ENCODE measurements at places on chromosomes 5 and 9.

DNA sequence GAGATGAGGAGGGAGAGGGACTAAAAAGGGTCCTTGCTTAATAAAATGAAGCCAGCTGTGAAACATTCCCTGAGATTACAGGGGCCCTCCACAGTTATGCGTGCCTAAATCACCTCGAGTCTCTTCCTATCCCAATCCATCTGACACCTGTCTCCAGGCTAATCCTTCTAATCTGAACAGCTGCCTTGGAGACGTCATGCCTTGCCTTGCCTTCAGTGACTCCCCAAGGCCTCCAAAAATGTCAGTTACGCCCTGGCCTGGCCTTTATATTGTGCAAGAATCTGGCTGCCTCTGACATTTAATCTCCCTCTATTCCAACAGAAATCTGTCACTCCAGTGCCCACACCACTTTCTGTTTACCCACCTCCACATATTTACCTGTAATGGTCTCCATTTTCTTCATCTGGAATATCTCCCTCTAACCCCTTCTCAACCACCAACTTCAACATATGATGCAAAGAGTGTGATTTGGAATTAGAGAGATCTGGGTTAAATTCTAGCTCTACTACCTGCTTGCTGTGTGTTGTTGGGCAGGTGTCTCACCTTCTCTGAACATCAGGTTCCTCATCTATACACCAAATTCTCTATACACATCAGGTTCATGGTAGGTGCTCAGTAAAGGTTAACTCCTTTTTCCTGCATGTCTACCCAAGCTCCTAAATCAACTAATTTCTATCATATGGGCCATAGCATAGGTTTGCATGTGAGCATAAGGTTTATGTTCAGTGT, 57.9 kb downstream of the PTCD2 start:
- DNase-seq = no peak

GRCh38 chr9:127897193-127897692, 2.2 kb downstream of the ST6GALNAC6 start:
- peak; percentile 51 for DNase-seq

GRCh38 chr9:86909388-86909787, 37.9 kb downstream of the GAS1 start:
- DNase-seq = no peak

DNA sequence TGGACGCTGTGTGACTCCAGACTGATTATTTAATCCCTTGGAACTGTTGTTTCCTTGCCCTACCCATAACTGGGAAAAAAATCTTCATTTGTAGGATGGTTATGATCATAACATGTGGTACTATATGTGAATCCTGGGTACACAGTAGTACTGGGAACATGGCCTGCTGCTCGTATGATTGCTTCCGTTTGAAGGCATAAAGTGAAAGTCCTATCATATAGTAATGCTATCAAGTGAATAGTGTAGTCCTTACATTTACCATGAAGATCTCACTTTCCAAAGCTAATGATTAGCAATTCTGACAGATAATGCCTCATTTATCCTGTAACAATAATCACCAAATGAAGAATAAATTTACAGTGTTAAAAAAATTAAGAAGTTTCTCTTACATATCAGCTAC, 53.2 kb downstream of the MEF2C start:
- no peak for DNase-seq

DNA sequence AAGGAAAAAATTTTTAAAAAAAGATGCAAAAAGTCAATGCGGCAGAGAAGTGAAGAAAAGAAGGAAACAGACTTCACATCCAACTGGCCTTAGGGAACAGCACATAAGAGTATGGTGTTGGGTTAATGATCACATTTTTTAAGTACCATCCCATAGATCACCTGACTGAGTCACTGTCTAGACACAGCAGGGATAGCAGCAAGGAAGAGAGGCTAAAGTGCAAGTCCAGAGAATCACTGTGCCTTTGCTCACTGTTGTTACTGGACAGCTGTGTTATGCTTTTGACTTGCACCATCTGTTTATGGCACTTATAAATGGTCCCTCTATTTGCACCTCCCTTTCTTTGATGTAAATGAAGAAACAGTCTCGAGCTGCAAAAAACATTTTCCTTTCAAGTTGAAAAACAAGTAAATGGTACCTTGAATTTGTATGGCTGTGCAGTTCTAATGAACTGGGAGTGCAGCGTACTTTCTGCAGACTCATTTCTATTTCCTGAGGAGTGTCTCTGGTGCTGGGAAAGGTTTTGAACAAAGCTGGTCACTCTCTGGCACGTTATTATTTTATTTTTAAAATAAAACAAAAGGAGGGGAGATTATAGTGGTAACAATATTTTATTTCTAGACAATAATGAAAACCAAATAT, 84.2 kb downstream of the TRPM6 start:
- DNase-seq = no peak

DNA sequence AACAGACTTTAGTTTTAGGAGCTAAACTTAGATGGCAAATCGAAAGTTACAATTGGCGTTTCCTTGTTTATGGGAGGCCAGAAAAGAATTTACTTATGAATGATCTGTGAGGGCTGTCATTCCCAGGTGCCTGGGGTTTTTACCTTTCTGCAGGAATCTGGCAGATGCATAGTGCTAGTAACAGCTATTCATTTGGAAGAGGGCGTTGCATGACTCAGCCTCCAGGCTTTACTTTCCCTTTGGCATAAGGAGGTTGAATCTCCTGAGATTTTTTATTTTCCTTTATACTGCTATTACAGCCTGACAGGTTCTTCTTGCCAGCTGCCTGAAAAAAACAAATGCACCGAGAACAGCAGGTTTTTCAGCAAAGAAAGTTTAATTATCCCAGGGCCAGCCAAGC, 30.0 kb downstream of the CARD6 start:
- DNase-seq = no peak

DNA sequence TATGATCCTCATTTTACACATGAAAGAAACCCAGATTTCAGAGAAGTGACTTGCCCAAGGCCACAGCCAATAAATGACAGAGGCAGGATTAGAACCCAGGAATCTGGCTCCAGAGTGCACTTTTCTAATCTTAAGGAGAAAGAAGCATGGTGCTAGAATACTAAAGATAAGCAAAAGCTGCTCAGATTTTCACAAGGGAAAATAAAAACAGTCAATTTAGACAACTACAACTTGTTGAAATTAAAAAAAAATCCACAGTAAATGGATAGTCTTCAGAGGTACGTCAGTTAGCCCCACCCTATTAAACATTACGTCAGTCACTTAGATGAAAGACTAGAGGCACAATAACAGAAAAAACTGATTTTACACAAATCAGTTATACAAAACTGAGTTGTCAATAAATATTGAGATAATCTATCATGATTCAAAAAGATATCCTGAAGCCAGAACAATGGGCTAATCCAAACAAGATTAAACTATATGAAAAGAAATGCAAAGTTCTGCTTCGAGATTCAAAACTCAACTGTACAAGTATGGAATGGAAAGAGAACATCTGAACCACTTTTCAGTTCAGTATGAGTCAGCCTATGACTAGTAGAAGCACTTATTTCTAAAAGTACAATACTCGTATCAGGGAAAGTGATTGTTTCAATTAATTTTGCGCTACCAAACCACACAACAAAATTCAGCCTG, 9.3 kb downstream of the TMEM245 start:
- no peak for DNase-seq

- no peak for DNase-seq
Observed at GRCh38 chr9:86783884-86784283, 163.4 kb downstream of the GAS1 start.

GRCh38 chr9:129252937-129253802, 75.1 kb upstream of the IER5L start:
- no peak for DNase-seq

- DNase-seq = peak; percentile 29
Observed at GRCh38 chr5:10607023-10607665, 43.3 kb downstream of the ANKRD33B start.

DNA sequence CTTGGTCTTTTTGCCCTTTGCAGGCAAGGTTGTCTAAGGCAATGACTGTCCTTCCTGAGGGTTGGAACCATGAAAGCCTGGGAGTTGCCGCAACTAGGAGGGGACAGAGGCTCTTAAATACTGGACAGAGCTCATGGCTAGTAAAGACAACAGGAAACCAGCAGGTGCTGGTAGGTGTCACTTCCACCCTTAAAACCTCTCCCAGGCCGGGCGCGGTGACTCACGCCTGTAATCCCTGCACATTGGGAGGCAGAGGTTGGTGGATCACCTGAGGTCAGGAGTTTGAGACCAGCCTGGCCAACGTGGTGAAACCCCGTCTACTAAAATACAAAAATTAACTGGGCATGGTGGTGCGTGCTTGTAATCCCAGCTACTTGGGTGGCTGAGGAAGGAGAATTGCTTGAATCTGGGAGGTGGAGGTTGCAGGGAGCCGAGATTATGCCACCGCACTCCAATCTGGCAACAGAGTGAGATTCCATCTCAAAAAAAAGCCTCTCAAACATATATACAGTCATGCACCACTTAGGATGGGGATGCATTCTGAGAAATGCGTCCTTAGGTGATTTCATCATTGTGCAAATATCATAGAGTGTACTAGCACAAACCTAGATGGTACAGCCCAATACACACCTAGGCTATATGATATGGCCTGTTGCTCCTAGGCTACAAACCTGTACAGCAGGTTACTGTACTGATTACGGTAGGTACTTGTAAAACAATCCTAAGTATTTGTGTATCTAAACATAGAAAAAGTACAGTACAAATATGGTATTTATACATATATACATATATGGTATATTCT, 102.7 kb downstream of the HSPA4 start:
- DNase-seq = no peak

DNA sequence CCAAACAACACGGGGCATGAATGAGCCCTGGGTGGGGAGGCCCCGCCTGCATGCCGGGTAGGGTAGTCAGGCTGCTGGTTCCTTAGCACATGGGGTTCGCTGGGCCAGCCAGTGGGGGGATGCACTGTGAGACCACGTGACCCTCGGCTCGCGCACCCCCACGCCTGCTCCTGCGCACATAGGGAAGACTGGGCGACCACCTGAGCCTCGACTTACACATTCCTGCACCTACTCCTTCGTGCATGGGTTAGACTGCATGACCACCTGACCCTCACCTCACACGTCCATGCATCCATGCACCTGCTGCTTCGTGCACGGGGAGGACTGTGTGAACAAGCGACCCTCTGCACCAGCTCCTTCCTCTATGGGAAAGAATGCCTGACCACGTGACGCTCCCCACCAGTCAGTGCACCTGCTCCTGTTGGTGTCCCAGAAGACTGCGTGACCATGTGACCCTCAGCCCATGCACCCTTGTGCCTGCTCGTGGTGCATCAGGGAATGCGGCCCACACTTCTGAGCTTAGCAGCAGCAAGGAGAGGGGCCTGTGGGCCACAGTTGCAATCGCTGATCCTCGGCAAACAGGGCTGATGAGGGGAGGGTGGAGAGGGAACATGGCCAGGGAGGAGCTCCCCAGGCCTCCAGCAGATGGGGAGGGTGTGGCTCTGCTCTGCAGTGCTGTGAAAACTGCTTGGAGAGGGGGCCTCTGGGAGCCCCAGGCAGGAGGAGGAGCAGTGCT, 18.1 kb downstream of the LPCAT1 start:
- DNase-seq = no peak

- no peak for DNase-seq
Observed at GRCh38 chr5:110790673-110791072, 51.9 kb downstream of the SLC25A46 start.

- no peak for DNase-seq
Observed at GRCh38 chr5:95152535-95152934, 132.4 kb downstream of the MCTP1 start.

DNA sequence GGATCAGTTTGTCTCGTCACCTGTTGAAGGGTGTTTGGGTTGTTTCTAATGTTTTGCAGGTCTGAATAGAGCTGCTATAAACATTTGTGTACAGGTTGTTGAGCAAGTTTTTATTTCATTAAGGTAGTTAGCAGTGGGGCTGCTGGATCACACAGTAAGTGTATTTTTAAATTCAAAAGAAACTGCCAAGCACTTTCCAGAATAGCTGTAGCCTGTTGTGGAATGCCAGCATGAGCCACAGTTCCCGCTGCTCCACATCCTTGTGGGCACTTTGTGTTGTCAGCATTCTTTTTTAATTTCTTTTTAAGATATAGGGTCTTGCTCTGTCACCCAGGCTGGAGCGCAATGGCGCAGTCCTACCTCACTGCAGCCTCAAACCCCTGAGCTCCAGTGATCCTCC, 14.5 kb downstream of the FBXW5 start:
- DNase-seq = no peak

DNA sequence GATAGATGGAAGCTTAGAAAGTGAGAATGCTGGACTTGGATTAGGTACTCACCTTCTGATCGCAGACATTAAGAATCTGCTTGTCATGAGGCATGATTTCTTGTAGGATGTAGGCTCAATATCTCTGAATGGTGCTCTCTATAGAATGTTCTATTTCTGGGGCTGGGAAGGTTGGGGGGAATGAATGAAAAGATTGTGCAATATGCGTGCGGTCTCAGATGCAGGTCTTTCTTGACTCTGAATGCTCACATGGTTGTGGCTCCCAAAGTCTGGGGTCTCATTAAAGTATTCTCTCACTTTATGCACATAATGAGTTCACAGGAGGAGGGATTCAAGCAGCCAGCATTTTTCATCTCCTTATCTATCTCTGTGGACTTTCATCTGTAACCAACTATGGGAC, 482.0 kb upstream of the CD180 start:
- DNase-seq = no peak

- peak; percentile 93 for DNase-seq
Observed at GRCh38 chr5:10635257-10635866, 71.5 kb downstream of the ANKRD33B start.
